NCI-H748 treated with DMSO at 0.1 percent for 48 hours (cell line): ENCODE measurements at places on chromosomes 2 and 18.
A peak's percentile ranks its signal among the peaks of the same experiment; 100 is the strongest.

- DNase-seq: no peak
Measured at GRCh38 chr2:143356336-143356735, 227.1 kb downstream of the ARHGAP15 start.

GRCh38 chr18:69216321-69216720, 184.4 kb upstream of the DOK6 start:
- DNase-seq: peak; percentile 38

- DNase-seq: no peak
Measured at GRCh38 chr2:127389778-127390435, 2.1 kb upstream of the MAP3K2 start.

GRCh38 chr2:134014196-134014960, 239.5 kb upstream of the MGAT5 start:
- DNase-seq: no peak

DNA sequence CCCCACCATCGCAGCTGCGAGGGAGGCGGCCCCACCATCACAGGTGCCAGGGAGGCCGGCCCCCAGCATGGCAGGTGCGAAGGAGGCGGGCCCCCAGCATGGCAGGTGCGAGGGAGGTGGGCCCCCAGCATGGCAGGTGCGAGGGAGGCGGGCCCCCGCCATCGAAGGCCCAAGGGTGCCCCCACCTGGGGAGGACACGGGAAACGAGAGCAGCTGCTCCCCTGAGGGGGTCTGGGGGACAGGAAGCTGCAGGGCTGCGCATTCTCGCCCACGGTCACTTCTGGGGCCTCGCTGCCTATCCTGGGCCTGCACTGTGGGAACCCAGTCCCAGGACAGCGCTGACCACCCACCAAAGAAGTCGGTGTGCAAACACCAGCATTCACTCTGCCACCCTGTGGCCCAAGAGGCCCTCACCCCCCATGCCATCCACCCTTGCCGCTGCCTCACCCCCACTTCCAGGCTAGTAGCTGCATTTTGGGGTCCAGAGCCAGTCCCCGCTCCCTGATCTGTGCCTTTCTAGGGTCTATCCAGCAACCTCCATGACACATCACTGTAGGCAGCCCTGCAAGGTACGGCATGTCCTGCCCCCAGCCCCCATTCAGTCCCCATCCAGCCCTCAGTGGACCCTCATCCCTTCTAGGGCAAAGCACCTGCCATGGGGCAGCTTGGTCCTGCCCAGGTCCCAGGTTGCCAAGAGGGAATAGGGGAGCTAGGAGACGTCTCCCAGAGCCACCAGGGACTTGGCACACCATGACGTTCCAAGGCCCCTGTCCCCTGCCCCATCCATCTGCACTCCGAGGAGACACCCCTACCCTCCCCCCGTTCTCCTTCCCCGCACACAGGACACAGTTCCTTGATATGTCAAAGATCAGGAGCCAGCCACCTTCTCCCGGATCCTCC, 24.0 kb upstream of the GPC1 start:
- no peak for DNase-seq

DNA sequence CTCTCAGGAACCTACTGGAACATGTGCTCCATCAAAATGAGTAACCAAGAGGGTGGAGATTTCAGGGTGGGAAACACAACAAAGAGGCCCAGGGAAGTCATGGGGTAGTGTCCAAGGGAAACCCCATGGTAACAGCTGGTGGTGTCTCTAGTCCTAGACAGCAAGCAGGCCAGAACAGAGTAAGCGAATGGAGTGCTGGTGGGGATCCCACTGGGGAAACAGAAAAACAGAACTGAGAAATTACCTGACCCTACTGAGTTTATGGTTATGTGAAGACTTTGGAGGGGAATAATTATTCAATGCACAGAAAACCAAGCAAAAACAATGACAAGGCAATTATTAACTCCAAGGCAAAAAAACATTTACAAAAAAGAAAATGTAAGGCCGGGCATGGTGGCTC, 16.9 kb downstream of the ERCC3 start:
- no peak for DNase-seq

GRCh38 chr2:85095094-85095493, 38.1 kb upstream of the TCF7L1 start:
- DNase-seq: no peak

DNA sequence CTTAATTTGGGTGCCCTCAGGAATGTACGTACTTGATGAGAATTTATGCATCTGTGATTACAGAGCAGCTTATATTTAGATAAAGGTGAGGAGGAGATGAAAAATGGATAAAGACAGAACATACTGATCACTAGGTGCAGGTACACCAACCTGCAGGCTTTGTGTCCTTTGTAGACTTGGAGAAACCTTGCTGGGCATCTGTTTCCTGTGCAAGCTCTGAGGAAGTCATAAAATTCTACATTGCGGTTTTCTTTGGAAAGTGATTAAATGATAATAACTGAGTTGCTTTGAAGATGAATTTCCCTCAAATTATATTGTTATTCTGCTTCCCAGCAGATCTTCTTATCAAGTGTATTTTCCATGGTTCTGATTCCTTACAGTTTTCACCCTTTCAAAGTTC, 7.7 kb downstream of the RAB27B start:
- DNase-seq: no peak

DNA sequence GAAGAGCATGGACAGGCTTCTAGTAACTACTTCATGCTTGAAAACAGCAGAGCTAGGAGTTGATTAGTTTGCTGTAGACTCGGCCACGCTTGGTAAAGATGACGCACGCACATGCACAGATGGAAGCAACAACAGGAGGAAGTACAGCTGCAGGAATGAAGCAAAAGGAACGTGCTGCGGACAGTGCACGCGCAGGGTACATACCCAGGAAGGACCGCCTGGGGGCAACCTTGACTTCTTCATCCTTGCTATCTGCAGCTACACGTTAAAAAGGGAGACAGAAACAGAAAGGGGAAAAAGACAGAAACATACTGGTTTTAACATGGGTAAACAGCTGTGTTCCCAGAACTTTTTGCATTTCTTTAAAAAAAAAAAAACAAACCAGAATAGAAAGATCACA, 17.7 kb downstream of the SLC66A2 start:
- no peak for DNase-seq

GRCh38 chr2:65112633-65113032, 17.3 kb downstream of the RAB1A start:
- DNase-seq: no peak

- no peak for DNase-seq
Measured at GRCh38 chr2:75646090-75646582, 447 bp upstream of the MRPL19 start.

DNA sequence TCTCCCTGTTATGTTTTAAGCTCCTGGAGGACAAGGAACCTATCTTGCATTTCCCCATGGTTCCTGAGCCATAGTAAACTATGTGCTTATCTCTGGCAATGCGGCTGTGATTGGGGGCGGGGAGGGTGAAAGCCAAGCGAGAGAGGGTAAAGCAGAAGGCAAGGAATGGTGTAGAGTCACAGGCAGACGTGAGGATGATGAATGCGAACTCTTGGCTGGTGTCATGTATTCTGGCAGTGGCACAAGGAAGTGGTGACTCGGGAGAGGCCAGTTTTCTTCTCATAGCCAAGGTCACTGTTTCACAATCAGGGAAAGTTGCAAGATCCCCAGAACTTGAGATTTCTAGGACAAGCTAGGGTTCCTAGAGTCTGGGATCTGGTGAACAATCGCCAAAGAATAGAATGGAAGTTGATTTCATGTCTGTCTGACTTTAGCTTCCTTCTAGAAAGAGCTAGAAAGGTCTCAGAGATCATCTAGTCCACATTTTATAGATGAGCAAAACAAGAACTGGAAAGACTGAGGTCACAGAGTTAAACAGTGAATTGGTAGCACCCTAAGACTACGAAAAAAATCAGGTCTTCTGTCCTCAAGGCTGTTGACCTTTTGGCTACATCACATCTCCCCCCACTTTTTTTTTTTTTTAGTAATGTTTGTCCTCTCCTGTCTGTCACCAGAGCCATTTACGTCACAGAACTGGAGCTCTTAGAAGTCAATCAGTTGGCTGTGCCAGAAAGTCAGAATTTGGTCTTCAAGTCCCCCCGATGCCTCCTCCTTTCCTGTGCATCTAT, 137.0 kb downstream of the BCL11A start:
- no peak for DNase-seq

DNA sequence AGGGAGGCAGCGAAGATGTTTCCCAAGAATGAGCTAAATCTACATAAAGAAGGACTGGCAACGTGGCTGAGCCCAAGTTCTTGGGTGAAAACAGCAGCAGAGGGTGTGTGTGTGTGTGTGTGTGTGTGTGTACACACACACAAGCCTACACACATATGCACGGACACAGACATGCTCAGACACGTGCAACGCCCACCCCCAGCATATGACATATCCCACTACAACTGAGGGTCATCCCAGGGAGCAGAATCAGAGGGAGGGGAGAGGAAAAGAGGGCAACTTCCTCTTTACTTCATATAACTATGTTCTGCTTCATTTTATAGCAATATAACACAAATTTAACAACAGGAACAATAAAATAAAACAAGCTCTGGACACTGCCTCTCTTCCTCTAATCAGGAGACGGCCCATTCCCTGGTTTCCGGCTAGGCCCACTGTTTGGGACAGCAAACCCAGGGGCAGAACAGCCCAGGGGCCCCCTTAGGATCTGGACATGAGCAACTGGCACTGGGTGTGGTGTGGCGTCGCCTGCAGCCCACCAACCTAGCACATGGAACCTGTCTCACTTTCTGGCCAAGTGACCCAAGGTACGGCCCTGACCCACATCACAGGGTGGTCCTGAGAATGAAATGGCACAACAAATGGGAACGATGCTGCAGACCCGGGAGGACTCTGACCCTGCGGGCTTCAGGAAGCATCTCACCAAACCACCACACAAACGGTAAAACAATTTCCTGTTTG, 25.0 kb downstream of the FAM178B start:
- no peak for DNase-seq

DNA sequence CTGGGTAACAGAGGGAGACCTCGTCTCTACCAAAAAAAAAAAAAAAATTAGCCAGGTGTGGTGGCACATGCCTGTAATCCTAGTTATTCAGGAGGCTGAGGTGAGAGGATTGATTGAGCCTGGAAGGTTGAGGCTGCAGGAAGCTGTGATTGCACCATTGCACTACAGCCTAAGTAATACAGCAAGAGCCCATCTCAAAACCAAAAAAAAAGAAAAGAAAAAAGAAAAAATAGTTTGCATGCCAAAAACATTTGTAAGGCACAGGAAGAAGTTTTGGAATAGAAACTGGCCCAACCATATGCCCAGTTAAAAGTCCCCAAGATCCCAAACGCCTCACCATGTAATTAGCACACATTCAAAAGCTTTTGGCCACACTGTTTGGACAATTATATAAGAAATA, 13.4 kb upstream of the ACOXL start:
- no peak for DNase-seq

- DNase-seq: no peak
Measured at GRCh38 chr2:12720278-12720620, 3.5 kb downstream of the TRIB2 start.

- DNase-seq: no peak
Measured at GRCh38 chr2:241490825-241491506, 17.4 kb downstream of the STK25 start.

GRCh38 chr2:226407135-226407534, 392.5 kb downstream of the IRS1 start:
- DNase-seq: no peak

DNA sequence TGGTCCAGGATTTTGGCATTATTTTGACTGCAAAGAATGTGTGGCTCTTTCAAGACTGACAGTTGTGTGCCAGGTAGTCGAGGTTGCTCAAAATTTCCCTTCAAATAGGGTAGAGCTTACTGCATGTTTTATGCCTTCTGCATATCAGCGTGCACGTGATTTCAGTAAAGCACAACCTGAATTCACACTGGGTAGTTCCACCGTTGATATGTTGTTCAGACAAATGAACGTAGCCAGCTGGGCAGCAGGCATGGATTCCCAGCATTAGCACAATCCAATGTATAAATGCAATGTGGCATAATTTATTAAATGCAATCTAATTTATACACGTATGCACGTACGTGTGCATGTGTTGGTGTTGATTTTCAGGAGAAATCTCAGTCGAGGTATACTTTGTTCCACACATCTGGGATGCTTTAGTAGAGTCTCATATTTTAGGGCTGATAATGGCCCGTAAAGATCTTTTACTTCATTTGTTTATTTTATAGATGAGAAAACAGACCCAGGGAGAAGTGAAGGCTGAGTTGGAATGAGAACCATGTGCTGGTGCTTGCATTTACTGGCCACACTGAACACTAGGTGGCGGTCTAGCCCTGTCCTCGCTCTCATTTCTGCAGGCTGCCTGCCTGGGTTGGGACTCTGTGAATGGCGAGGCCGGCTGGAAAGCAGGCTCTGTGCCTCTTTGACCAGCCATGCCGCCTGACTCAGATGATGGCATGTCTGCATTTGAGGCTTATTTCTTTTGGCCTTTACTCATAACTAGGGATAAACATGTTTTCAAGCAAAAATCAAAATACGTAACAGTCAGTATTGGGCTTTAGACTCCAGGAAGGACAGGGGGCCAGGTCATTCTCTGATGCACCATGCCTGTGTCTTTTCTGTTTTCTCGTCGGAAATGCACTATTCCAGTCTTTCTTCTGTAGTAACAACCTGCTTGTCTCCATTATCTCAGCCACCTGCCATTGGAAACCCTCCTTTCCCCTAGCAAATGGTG, 120.4 kb downstream of the RNF144A start:
- DNase-seq: peak; percentile 49

GRCh38 chr2:208415897-208416296, 9.3 kb downstream of the PTH2R start:
- DNase-seq: no peak

GRCh38 chr2:176702131-176702530, 432.9 kb downstream of the MTX2 start:
- DNase-seq: no peak

- DNase-seq: peak; percentile 67
Measured at GRCh38 chr2:217713395-217714286, 289.2 kb downstream of the TNS1 start.

DNA sequence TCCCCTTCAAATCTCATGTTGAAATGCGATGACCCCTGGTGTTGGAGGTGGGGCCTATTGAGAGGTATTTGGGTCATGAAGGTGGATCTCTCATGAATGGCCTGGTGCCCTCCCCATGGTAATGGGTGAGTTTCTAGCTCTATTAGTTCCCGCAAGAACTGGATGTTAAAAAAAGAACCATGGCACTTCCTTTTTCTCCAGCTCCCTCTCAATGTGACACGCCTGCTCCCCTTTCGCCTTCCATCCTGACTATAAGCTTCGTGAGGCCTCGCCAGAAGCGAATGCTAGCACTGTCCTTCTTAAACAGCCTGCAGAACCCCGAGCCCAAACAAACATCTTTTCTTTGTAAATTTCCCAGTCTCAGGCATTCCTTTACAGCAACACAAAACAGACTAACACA, 303.2 kb upstream of the REV1 start:
- DNase-seq: no peak

GRCh38 chr2:233285921-233286320, 21.7 kb upstream of the SAG start:
- no peak for DNase-seq
